ENCODE measurements at places on chromosomes 7 and 10.
A peak's percentile ranks its signal among the peaks of the same experiment; 100 is the strongest.

DNA sequence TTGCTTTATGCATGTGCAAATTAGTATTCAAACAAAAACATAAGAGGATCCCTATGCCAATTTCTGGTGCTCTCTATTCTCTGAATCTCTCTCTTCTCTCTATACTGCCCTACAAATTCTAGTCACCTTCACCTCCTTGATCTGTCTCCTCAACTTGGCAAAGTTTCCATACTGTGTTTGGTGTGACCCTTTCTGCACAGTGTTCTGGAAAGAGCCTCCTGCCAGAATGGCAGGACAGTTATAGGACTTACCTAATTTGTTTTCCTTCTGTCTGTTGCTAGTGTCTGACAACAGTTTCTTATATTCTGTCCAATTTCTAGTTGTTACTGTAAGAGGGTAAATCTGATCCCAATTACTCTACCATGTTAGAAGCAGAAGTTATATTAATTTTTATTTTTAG is 34.3 kb downstream of the MAPK8 start:
- DNase-seq, result no peak

DNA sequence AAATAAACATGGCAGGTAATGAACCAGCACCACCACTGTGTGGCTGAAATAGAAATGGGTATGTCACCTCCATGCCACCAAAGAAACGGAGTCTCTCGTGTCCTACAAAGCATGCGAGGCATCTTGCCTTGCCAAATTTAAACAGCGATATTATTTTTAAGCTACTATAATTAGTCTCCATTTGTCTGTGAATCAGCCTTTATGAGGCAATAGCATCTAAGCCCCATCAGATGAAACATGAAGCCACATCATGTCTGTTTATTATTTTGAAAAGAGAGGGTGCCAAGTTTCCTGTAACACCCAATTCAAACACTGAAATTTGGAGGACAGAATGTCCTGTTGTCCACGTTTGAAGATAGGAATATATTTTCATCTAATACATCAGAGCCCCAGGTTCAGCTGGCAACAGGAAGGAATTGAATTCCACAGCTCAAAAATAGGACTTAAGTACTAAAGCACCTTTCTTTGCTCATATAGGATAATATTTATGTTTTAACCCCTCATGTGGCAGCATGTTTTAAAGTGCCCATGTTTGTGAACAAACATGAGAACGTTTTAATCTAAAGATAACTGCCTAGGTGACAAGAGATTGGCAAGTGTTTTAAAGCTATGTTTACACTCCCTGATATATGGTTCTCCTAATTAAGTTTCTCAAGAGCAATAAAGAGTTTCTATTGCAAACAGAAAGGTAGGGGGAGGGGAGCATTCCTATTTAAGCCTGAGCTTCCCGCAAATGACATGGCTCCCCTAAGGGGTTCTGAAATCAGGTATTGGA is 86.8 kb downstream of the SORBS1 start:
- DNase-seq, result peak; percentile 30

GRCh38 chr10:95214793-95215192 is 20.8 kb downstream of the ACSM6 start:
- no peak for DNase-seq

GRCh38 chr7:69756235-69756634 is 158.0 kb downstream of the AUTS2 start:
- no peak for DNase-seq

DNA sequence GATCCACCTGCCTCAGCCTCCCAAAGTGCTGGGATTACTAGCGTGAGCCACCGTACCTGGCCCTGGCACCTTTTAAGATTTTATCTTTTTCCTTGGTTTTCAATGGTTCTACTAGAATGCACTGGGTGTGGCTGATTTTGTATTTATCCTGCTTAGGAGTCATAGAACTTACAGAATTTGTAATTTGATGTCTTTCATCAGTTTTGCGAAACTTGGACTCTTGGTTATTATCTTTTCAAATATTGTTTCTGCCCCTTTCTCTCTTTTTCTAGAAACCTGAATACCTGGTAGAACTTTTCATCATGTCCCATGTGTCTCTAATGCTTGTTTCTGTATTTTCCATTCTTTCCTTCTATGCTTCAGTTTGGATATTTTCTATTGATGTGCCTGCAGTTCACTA is 2.8 kb upstream of the NUB1 start:
- DNase-seq, result no peak

- DNase-seq, result no peak
These were observed 192.2 kb upstream of the LRGUK start for GRCh38 chr7:133934977-133935330.

DNA sequence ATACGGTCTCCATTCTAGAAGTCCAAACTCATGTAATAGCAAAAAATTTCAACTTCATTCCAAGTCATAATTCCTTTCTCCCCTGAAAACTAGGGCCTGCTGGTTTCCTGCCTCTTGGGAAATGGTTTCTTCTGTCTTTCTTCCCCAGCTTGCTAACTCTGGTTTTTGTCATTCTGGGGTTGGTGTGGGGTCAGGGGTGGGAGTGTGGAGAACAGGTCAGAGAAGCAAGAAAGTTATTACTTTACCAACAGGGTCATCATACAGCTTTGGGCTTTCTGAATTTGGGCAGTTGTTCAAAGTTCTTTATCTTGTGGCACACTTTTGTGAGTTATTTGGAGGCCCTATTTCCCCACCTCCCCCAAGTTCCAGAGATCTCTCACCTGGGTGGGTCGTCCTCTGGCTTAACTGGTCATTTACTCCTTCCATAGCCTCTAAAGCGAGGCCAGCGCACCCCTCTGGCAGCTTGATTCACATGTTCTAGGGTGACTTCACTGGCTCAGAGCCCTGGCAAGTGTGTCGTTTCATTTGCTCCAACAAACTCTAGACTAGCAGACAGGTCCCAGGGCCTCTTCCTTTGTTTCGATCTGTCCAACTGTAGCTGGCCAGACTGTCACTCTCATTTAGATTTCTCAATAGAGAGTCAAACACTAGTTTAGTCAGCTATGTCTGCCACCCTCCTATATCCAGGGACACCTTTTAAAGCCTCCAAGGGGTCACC is 161.2 kb downstream of the JCAD start:
- no peak for DNase-seq

- no peak for DNase-seq
These were observed 31.5 kb downstream of the INSIG1 start for GRCh38 chr7:155329225-155329624.

DNA sequence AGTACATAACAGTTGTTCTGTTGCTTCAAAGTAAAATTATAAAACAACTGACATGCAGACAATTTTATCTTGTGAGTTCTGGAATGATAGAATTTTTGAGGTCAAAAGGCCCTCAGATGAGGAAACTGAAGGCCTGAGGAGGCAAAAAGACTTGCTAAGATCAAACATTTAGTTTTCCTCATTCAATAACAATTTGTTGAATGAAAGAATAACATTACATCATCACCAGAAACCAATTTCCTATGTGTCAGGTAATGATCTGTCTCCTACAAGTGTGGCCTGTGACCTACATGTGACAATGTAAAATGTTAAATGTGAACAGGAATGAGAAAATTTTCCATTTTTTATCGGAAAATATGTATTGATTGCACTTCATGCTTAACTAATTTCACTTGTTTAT is 16.6 kb upstream of the ASB4 start:
- DNase-seq, result no peak

- DNase-seq, result no peak
These were observed 83.5 kb downstream of the RELN start for GRCh38 chr7:103905997-103906396.

- no peak for DNase-seq
These were observed 38.0 kb upstream of the PCBD1 start for GRCh38 chr10:70926226-70927000.

DNA sequence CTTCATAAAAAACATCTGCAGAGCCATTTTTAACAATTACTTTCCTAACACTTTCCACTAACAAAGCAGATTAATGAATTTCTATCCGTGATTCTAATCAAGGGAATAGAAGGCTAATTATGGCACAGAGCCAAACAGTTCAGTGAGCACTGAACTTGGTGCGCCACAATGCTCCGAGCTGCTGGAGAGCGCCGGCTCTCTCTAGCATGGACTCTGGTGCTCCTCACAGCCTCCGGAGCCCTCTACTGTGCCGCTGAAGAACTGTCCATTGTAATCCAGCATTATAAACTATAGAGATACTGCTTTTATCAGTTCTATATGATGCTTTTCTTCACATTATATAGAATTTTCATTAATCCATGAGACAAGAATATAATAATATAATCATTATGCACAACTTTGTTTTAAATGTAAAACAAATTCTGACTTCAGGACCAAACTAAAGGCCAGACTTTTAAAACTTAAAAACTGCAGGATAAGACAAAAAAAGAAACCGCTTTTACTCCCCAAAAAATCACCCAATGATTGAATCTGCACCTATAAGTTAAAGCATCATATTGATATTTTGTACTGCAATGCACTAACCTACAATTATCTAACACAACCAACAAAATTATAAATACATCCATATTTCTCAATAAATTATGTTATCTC is 123.6 kb downstream of the RNF32 start:
- DNase-seq, result peak; percentile 31

DNA sequence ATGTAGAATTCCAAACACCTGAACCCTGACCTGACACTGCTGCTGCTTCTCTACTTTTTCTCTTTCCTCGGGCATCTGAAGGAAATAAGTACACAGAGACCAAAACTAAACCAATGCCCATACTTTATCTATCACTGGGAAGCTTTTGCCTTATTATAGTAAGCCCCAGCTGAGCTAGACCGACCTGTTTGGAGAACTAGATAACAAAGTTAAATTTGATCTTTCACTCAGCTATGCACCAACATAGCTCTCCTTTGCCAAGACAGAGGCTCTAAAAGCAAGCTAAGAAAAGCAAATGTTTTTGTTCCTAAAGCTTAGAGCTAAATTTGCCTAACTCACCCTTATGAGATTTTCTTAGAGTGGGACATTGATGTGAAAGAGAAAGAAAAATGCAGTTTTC is 39.1 kb downstream of the NHLRC2 start:
- no peak for DNase-seq

DNA sequence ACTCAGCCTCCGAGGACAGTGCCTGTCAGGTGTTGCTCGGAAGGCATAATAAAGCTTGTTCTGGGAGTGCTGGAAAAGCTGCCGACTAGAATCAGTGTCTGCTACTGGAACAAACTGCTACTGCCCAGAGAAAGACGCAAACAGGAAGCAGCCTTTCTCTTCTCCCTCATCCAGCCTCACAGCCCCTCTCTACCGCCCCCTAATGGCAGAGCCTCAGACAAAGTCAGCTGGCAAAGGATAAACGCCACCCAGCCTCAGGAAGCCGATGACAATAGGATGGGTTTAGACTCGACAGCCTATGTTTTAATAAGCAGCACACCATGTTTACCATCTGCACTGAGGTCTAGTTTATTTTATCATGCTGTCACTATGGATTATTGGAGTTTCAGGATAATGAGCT is 169.5 kb upstream of the LYZL1 start:
- DNase-seq, result no peak

GRCh38 chr10:63627881-63628296 is 106.7 kb downstream of the REEP3 start:
- no peak for DNase-seq

GRCh38 chr7:47088329-47089067 is 493.4 kb downstream of the TNS3 start:
- no peak for DNase-seq

Data from skeletal muscle cell (primary cell).